CD8-positive, alpha-beta memory T cell (primary cell): ENCODE measurements at places on chromosomes 4 and X.

DNA sequence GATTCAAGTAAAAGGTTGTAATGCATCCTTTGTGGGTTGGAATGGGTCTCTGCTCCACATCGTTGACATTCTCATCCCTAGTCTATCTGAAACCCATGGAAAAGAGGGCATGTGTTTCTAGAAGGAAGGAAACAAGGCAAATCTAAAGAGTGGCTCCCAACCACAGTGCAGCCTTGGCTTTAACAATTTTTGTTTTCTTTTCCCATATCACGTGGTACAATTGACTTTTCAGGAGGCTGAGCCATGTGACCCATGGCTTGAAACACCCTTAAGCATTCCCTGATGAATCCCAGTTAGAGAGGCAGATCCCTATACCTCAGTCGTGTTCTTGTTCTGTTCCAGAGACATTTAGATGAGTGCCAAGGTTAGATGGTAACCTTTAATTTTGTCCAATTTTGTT, 12.8 kb downstream of the DCUN1D4 start:
- DNase-seq: no peak

DNA sequence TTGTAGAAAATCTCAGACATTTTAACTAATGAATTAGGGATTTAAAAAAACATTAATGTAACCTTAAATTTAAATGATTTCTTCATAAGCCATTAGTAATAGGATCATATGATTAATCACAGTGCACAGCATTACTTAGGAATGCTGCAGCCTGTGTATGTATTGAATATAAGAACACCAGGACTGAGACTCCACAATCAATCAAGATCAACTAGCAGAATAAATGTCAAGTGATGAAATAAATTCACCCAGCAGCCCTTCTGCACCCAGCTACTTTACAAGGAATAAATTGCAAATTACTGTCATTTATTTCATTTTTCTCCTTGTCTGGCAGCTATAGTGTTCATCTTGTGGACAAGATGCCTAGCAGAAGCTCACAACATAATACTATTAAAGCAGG, 46.5 kb downstream of the NEIL3 start:
- DNase-seq: no peak

DNA sequence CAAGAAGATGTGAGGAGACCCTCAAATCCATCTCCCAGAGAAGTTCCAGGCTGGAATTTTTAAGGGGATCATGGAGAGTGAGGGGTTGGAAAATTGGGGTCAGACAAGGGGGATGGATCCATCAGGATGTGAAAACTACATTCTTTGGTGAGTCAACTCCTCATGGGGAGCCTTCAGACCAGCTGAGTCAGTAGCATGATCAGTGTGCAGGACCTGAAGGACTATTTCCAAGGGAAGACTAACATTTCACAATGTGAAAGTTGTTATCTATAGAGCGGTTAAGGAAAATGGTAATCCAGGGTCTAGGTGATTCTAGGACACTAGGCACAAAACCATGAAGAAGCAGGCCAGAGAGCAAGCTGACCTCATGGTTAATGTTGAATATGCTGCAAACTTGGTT, 38.6 kb upstream of the CEP135 start:
- no peak for DNase-seq

- DNase-seq: no peak
Measured at GRCh38 chr4:74319470-74319869, 11.2 kb downstream of the EPGN start.

GRCh38 chrX:119101168-119101567, 26.4 kb downstream of the KIAA1210 start:
- DNase-seq: no peak

GRCh38 chr4:153261461-153261860, 57.2 kb downstream of the TRIM2 start:
- DNase-seq: no peak

- no peak for DNase-seq
Measured at GRCh38 chr4:1670279-1670678, 13.8 kb downstream of the FAM53A start.

- DNase-seq: no peak
Measured at GRCh38 chrX:118338930-118339329, 7.0 kb upstream of the WDR44 start.

GRCh38 chr4:30073011-30073710, 647.0 kb upstream of the PCDH7 start:
- DNase-seq: no peak
